ENCODE measurements at places on chromosomes 7 and 10.

DNA sequence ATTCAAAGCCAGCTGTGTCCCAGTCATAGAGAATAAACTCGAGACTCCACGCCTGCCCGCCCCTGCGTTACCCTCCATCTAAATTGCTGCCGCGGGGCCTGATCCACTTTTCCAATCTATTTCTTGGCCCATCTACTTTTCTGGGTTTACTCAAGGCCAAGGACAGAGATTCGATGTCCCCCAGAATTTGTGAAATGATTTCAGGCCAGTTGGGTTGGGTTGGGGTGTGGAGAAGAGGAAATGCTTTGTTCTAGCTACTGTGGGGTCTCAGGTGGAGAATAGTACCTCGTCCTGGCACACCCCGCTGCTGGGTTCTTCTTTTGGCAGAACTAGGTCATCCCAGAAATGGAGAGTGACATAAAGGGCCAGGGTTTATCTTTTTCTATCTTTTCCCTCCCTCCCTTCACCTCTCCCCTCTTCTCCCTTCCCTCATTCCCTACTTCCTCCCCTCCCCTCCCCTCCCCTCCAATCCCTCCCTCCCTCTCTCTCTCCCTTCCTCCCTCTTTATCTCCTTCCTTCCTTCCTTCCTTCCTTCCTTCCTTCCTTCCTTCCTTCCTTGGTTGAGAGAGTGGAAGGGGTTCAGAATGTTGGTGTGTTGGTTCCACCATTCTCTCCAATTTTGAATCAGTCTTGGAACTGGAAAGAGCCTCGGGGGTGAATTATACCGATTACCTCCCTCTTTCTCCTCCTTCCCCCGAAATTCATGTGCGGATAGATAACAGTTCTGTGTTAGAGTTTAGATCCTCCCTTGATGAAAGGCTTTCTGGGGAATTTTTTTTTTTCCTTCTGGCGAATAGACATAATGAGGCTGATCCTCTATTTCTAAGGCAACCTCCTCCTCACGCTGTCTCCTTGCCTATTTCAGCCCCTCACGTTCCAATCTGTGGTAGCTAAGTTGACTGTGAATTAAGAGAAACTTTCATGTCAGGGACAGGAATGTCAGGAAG is 1.2 kb upstream of the TMEM229A start:
- no peak for DNase-seq

GRCh38 chr10:6142644-6143043 is 53.8 kb downstream of the RBM17 start:
- no peak for DNase-seq

DNA sequence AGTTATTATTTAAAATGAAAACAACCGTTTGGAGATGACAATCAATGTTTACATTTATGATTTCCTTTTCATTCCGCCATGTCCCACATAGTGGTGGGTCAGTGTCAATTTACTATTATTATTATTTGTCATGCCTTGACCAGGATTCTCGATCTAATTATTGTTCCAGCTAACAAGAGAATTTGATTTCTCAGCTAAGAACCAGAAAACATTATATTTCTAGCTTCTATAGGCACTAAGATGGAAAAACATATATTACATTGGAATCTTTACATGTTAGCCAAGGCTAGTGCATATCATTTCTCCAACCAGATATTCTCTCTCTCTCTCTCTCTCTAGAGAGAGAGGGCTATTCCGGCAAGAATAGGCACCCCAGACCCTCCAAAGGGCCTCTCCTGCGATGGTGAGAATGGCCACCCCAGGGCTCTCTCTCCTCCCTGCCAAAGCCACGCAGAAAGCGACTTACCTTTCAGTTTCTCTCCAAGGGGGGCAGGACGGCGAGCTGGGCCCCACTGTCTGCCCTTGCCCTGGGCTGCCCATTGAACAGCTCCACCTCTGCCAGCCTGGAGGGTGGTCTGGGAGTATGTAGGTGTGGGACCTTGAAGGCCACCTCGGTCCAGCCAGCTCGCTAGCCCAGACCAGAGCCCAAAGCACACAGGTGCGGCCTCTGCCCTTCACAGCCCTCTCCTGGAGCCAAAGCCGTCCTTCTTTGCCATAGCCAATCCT is 2.4 kb downstream of the HOXA3 start:
- no peak for DNase-seq

- no peak for DNase-seq
Observed at GRCh38 chr7:70706698-70707097, 425.2 kb upstream of the GALNT17 start.

DNA sequence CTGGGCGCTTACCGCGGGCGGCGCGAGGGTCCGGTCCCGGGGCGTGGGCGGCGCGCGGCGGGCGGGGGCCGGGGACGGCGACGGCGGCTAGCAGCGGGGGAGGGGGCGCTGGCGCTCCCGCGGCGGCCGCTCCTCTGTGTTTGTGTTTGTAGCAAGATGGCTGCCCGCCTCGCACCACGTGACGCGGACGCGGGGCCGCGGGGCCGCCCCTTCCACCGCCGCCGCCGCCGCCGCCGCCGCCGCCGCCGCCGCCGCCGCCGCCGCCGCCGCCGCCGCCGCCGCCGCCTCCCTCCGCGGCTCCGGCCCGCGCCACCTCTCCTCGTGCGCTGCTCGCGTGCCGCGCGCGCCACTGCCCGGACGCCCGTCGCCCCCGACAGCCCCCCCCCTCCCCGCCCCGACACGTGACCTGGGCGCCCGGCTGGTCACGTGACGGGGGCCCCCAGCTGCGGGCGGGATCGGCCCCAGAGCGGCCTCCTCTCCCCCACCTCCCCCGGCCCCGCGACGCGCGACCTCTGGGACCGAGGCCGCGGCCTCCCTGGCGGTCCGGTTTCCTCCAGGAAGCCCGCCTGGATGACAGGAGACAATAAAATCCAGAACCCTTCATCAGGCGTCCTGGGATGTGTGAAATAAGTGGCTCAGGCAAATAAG is at the start of gene GIGYF1:
Gene GIGYF1 (minus strand): TSS at position 153 of the 648 bp plus-strand sequence. CDS start 6,012 bp downstream, outside the sequence.
- peak; percentile 60 for DNase-seq

GRCh38 chr7:110076194-110076593 is 1014.7 kb upstream of the LRRN3 start:
- no peak for DNase-seq

All from stimulated activated CD8-positive, alpha-beta memory T cell treated with anti-CD3 and anti-CD28 coated beads, Interleukin-12 subunit alpha, Interleukin-12 subunit beta, amount 100 ng/mL, for 4 hours (primary cell).